Right ventricle myocardium inferior (tissue), 1 donor: ENCODE measurements at places on chromosomes 5 and 9. TPM values are rescaled to one million over a fixed set of nuclear protein-coding genes. Genes with fewer than 3 reads are reported as not detected.

GRCh38 chr5:54115735-54116403, 194.5 kb downstream of the ARL15 start:
- no peak for DNase-seq

DNA sequence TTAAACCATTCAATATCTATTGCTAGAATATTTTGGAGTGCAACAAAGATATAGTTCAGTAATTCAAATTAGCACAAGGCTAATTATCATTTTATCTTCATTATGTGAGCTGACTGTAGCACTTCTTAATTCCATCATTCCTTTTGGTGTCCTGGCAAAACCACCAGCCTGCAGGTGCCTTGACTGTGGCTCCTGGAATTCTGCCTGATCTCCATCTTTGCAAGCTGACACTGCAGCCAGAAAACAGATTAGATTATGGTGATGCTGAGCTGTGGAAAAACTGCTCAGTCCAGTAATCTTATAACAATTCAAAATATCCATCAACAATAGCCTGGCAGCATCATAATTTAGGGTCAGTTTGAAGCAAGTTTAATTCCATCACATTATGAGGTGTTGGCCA, 919.5 kb downstream of the DTWD2 start:
- no peak for DNase-seq

DNA sequence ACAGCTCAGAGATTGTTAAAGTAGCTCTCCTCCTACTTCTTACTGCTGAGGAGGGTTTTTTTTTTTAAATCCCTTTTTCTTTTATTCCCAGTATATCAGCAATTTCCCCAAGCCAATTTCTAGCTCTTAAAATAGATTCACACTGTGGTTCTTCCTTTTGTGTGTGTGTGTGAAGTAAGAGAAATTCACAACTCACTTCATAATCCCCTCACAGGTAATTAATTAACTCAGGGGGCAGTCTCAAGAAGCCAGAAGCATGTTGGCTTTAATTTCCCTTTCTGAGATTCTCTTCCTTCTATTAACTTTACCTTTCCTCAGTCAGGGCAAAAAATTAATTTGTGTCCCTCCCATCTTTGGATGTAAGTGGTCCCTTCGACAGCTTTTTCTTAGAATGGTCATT, 71.0 kb upstream of the HMHB1 start:
- DNase-seq = no peak

DNA sequence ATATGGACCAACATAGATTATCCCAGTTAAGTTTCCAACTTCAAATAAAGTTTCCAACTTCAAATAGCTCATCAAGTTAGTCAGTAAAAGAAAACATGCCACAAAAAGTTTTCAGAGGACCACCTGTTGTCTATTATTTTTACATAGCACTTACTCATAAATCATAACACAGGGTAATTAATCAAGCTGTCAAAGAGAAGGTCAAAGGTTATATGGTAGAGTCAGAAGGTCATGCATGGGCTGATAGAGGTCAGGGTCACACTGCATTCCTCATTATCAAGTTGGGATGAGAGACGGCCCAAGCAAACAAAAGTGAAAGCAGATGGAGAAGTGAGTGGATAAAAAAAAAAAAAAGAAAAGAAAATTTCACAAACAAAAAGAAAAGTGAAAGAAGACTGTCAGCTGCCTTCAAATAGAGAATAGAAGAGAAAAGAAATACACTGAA, 145.5 kb upstream of the POU5F2 start:
- DNase-seq = no peak

The ZCCHC9 gene
- total RNA-seq = 10.8 TPM

GRCh38 chr9:19471737-19472648, 63.2 kb downstream of the ACER2 start:
- DNase-seq = no peak

DNA sequence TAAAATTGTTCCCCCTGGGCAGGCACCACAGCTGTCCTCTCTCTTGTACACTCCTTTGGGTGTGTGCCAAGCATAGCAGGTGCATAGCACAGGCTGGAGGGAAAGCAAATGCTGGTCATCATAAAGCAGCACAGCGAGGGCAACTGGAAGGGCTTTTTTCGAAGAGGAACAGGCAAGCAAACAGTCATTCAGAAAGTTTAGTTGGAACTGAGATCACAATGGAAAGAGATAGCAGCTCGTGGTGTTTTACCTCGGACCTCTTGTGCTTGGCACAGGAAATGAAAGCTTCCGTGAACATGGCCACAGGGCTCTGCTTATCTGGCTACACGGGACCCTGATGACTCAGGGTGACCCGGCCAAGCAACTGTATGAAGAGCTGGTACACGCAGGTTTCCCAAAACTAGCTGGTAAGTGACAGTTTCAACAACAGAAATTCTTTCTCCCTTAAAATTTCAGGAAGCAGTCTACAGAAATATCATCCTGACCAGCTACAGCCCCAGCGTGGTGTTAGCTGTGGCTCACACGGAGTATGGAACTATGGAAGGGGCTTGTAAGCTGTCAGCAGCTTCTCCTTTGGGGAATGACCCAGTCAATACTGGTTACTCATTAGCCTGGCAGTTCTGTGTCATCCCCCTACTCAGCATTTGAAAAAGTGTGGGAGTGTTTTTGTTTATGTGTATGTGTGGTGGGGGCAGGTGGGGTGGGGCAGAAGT, 48.1 kb downstream of the POC5 start:
- DNase-seq = no peak

DNA sequence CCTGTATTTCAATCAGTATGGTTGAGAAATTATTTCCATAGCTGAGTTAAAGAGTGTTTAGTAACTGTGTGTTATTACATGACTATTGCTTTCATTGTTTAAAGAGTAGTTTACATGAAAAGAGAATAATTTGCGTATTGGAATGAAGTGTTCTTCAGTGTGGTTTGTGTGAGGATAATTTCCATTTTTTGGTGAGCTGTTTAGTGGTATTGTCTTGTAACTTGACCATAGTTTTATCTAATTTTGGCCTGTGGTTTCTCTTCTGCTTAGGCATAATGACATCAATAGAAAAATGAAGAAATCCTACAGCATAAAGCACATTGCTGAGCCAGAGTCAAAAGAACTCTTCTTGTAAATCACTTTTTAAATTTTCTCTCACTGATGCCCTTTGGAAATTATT, 151.2 kb downstream of the SNCAIP start:
- no peak for DNase-seq

DNA sequence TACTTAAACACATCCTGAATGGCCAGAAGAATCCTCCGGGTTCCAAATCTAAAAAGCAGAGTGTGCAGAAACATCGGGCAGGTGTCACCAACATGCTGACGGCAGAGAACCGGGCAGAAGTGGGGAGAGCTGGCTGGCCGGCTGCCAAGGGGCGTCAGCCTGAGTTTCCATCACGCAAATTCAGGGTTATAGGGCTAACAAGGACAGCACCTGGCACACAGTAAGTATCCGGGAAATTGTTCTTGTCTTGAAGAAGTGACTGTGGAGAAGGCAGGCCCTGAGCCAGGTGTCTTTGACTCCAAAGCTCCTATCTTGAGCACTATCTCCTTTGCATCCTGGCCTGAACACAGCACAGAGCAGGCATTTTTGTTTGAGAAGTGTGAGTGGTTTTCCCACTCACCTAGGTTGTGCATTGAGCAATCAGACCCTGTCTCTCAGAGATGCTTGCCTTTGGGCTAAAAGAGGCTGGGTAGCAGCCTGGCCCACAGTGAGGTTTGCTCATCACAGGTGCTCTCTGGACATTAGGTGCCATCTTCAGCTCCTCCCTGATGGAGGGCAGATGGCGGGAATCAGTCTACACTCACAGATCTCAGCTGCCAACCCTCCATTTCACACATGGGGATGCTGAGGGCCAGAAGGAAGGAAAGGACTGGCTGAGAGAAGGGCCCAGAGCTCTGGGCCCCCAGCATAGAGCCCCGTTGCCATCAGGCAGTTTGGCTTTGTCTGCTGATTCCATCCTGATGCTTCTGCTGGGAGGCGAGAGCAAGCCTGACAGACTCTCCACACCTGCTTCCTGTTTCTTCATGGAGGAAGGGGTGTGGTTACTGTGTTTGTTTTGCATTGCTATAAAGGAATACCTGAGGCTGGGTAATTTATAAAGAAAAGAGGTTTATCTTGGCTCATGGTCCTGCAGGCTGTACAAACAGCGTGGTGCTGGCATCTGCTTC, 52.8 kb downstream of the WHRN start:
- DNase-seq = no peak

GRCh38 chr9:105004466-105005090, 76.6 kb upstream of the ABCA1 start:
- DNase-seq = no peak

- DNase-seq = no peak
These were observed 712 bp upstream of the HSPA4 start for GRCh38 chr5:133051061-133051541.

DNA sequence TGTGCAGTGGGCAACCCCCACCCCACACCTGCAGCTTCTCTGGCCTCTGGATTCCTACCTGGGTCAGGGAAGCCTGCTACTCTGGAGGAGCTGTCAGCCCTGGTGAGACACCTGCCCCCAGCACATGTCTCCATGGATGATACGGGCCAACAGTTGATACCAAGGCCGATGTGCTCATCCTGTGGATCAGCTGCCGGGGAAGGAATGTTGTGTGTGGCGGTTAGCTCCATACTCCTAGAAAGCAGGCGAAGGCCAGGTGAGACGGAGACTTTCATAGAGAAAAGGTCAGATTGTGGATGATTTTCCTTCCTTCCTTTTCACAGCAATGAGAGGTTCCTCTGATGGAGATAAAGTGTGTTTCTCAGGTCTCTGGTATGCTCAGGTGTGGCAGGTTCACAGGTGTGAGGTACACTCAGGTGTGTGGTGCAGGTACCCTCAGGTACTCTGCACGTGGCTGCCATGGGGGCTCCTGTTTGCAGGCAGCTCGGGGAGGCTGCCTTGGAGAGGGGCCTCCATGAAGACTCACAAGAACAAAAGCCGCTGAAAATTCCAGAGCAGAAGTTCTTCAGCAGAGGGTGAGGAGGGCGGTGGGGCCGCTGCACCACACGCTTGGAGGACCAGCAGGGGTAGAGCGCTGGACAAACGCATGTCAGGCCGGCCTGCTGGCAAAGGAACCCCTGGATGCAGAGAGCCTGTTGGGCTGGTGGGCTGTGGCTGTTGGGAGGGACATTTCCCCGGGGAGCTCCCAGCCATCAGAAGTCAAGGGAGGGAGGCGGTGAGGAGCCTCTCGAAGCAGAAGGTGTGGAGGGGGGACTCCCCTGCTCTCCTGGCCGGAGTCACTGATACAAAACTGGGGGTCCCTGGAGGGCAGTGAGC, 5.1 kb upstream of the AHRR start:
- DNase-seq = no peak

The MYO10 gene
- 4.8 TPM for total RNA-seq

- no peak for DNase-seq
These were observed 77.2 kb downstream of the PGM5 start for GRCh38 chr9:68433531-68434110.

The MED10 gene
- total RNA-seq = 28.9 TPM

DNA sequence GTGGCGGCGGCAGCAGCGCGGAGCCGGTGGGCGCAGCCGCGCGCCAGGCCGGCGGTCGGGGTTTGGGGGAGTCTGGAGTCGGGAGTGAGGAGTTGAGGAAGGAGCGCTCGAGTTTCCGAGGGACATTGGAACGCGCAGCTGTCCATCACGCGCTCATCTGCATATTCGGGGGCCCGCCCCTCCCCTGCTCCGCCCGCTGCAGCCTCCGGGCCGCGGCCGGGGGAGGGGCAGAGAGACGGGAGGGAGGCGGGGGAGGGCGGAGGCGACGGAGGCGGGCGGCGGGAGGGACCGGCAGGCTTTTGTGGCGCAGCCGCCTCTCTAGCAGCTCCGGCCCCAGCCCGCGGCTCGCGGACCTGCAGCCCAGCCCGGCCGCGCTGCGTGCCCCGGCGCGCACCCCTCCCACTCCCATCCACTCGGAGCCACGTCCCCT, at the start of gene IRX2:
IRX2 (minus strand) TSS at position 86 of the 430 bp plus-strand sequence. CDS start 264 bp downstream, outside the sequence.
- DNase-seq = peak; percentile 88

The LEAP2 gene
- total RNA-seq = 1.1 TPM

GRCh38 chr9:136529516-136530460, 16.1 kb downstream of the NOTCH1 start:
- DNase-seq = no peak

- DNase-seq = peak; percentile 78
These were observed 334.4 kb downstream of the CWC27 start for GRCh38 chr5:65102976-65103711.

GRCh38 chr9:14062586-14063221, 251.2 kb downstream of the NFIB start:
- DNase-seq = no peak

The PKD2L2 gene
- total RNA-seq = 0.81 TPM

The PCDHB16 gene
- total RNA-seq = 2.5 TPM

The IDNK gene
- 3.4 TPM for total RNA-seq

GRCh38 chr5:61519728-61520277, 187.7 kb downstream of the ZSWIM6 start:
- no peak for DNase-seq

GRCh38 chr5:175464942-175465233, 13.5 kb upstream of the SFXN1 start:
- DNase-seq = no peak

GRCh38 chr5:39816866-39817265, 392.1 kb upstream of the DAB2 start:
- DNase-seq = no peak

GRCh38 chr5:40227931-40228330, 451.8 kb upstream of the PTGER4 start:
- DNase-seq = no peak

The BASP1 gene
- total RNA-seq = 3.2 TPM

DNA sequence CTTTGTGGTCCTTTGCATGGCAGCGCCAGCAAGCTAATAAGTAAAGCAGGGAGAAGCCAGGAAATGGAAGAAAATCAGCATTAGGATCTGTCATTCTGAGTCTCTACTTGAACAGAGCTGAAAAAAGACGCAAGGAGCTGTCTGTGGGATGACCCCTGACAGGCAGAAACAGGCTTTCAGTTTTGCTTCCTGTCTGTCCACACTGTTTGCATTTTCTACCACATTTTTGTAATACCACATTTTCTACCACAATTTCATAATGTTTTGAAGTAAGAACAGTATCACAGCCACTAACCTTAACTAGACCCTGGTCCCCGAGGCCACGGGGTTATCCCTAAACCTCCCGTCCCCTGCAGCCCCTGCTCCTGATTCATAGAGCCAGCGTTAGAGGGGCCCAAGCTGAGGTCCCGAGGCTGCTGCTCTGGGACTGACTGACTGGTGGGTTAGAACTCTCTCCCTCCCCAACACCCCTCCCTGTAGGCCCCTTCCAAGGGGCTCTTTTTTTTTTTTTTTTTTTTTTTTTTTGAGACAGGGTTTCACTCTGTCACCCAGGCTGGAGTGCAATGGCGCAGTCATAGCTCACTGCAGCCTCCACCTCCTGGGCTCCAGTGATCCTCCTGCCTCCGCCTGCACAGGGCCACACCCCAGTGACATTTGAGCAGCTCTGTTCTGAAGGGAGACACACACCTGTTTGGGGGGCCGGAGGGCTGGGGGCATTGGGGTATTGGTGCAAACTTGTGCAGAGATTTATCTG, 4.0 kb upstream of the CLIC3 start:
- no peak for DNase-seq

- no peak for DNase-seq
These were observed 91.5 kb downstream of the KCNT1 start for GRCh38 chr9:135793221-135794056.

DNA sequence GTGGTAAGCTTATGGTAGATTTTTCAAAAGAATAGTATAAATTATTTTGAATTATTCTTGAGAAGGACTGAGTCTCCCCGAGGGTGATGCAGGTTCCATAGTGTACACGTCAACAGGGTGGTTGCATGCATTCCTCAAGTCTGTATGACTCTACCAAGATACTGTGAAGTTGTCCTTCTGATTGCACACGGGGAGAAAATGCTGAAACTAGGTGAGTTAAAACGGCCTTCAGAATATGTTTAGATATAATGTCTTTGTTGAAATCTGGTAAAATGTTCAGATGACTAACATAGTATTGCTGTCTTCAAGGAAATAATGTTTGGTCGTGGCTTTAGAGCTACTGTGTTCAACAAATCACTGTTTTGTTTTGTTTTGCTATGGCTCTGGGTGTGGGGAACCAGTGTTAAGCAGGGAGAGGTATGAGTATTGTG, 22.4 kb upstream of the TNFAIP8 start:
- DNase-seq = no peak

The JMY gene
- total RNA-seq = 9.0 TPM
